ENCODE measurements at places on chromosomes 16 and 17.

GRCh38 chr16:79066561-79066960 is 534.0 kb downstream of the MAF start:
- no peak for DNase-seq

DNA sequence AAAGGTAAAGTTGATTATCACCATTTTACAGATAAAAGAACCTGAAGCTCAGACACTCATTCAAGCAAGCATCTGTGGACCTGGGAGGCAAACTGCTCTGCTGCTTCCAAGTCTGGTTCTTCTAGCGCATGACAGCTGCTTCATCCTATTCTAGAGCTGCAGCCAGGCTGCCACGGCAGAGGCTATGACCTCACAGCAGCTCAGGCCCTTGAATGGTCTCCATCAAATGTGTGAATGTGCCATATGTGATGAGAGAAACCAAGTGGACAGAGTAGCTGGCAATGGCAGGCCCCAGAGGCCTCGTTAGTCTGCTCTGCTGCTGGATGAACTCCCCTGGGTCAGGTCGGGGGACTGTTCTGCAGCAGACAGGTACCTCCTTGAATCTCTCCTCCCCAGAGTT is 30.7 kb upstream of the FOXJ1 start:
- no peak for DNase-seq

- no peak for DNase-seq
Observed at GRCh38 chr17:65183736-65184135, 46.6 kb downstream of the RGS9 start.

DNA sequence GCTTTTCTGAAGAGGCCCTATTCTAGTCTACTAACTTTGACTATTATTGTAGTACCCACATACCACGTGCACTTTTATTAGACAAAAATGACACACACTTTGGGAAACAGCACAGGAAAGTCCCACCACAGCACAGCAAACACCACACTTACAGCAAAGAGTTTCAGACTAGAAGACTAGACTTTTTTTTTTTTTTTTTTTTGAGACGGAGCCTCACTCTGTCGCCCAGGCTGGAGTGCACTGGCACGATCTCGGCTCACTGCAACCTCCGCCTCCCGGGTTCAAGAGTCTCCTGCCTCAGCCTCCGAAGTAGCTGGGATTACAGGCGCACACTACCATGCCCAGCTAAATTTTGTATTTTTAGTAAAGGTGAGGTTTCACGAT is 20.1 kb downstream of the YWHAE start:
- no peak for DNase-seq

GRCh38 chr17:73199751-73200317 is 7.0 kb downstream of the COG1 start:
- no peak for DNase-seq

- DNase-seq = no peak
Observed at GRCh38 chr16:77585379-77586251, 136.7 kb upstream of the NUDT7 start.

- peak; percentile 33 for DNase-seq
Observed at GRCh38 chr17:59311051-59311468, 20.4 kb upstream of the YPEL2 start.

DNA sequence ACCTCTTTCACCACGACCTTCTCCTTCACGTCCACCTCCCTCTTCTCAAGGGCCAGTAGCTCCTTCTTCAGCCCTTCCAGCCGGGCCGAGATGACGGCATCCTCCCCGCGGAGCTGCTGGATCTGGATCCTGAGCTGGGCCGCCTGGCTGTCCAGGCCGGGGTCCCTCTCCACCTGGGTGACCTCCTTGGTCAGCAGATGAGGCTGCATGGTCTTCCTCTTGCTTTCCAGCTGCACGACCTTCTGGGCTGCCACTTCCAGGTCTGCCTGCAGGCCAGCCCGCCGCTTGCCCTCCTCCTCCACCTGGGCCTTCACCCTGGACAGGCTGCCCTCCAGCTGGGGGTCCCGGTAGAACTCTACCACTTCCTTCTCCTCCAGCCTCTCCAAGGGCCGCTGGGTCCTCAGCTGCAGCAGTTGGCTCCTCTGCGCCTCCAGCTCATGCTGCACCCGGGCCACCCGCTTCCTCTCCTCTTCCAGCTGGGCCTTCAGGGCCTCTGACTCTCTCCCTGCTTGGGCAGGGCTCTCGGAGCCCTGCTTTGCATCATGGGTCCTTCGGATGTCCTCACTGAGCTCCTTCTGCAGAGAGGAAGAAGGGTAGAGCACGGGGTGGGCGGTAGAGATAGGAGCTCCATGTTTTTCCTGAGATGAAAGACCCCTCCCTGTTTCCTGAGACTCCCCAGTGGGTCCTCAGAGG is 9.5 kb downstream of the CDK3 start:
- no peak for DNase-seq

GRCh38 chr16:88893127-88893968 is 26.9 kb upstream of the PABPN1L start:
- DNase-seq = no peak

GRCh38 chr17:74274060-74274708 is at the start of gene DNAI2:
Gene DNAI2, plus strand, starts transcription at chr17:74274234. Its CDS starts 7,584 bp downstream, at chr17:74281818.
- DNase-seq = no peak

- no peak for DNase-seq
Observed at GRCh38 chr17:69761011-69761410, 314.0 kb upstream of the KCNJ16 start.

DNA sequence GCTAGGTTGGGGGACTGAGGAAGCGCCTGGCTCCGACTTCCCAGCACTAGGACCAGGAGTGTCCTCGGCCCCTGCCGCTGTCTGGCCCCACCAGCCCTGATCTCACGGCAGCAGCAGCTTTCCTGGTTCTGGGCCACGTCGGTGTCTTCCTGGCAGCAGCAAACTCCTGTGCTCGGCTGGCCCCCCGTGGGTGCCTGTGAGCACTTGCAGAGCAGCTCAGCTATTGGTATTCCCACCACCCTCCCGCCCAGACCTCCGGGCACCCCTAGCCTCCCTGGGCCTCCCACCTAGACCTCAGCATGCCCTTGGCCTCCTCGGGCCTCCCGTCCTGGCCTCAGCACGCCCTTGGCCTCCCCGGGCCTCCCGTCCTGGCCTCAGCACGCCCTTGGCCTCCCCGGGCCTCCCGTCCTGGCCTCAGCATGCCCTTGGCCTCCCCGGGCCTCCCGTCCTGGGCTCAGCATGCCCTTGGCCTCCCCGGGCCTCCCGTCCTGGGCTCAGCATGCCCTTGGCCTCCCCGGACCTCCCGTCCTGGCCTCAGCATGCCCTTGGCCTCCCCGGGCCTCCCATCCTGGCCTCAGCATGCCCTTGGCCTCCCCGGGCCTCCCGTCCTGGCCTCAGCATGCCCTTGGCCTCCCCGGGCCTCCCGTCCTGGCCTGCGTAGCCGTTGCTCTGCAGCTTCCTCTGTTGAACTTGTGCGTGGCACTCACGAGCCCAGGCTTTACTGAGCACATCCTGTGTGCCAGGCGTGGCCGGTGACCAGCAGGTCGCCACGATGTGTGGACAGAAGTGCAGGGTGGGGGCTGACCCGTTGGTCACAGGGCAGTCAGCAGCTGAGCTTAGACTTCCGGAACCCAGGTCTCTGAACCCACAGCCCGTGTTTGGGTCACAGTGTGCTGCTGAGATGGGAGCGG is 51.8 kb upstream of the ACSF3 start:
- DNase-seq = no peak
